ENCODE measurements at places on chromosomes 2 and 18. TPM values are rescaled to one million over a fixed set of nuclear protein-coding genes. Genes with fewer than 3 reads are reported as not detected.

RAPH1 gene
- 11.9 TPM for total RNA-seq

DNA sequence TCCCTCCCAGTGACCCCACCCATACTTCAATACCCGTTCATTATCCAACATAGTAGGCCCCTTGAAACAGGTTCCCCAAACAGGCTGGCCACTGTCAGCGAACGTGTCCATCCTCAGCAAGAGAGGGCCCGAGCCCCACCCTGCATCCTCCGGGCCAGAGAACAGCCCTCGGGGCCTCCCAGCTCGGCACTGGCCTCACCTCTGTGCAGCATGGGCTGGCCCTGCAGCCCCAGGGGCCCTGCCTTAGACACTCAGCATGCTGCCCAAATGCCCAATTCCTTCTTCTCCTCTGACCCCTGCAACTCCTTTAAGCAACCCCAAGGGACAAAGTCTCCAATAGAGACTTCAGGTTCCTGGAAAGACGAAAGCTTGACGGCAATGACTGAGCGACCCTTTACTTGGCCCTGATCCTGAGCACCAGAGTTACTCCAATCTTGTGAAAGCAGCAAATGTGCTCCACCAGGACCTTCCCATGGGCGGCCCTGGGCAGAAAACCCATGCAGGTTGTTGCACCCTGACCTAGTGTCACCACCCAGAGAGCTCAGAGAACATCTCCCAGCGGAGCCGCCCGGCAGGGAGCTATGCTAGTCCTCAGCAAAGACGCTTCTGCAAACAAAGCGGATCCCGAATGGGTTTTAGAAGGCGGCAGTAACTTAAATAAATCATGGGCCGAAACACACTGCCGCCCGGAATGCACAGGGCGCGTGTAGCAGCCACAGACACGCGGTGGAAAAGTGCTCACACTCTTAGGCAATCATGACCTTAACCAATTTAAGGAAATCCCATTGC, 782 bp downstream of the COL6A3 start:
- peak overlapping the region; percentile 8 for H3K27ac ChIP-seq
- H3K4me3 ChIP-seq: no peak overlapping the region
- H3K4me1 ChIP-seq: no peaks in the 10 kb centered on the region

- H3K27me3 ChIP-seq: no peaks in the 10 kb centered on the region
- no peak overlapping the region for H3K4me3 ChIP-seq
- H3K4me1 ChIP-seq: peaks cover 38% of the 10 kb centered on the region
- H3K27ac ChIP-seq: no peak overlapping the region
- H3K36me3 ChIP-seq: no peaks in the 10 kb centered on the region
Observed at GRCh38 chr2:98715812-98716451, 15.0 kb downstream of the MGAT4A start.

GRCh38 chr18:56873441-56874140, 222.4 kb downstream of the WDR7 start:
- no peaks in the 10 kb centered on the region for H3K27me3 ChIP-seq
- no peak overlapping the region for H3K27ac ChIP-seq
- H3K4me3 ChIP-seq: no peak overlapping the region
- no peak for DNase-seq
- H3K4me1 ChIP-seq: peaks cover 4% of the 10 kb centered on the region

- no peak overlapping the region for H3K27ac ChIP-seq
- no peaks in the 10 kb centered on the region for H3K36me3 ChIP-seq
- H3K4me3 ChIP-seq: no peak overlapping the region
Observed at GRCh38 chr18:26981360-26982082, 116.0 kb upstream of the AQP4 start.

All from body of pancreas (tissue), 4 donors.